ENCODE measurements at places on chromosomes 5 and 9. TPM values are rescaled to one million over a fixed set of nuclear protein-coding genes. Genes with fewer than 3 reads are reported as not detected.

Gene PRR16
- 7.7 TPM for total RNA-seq

Gene OR4F3
- total RNA-seq, result 0.20 TPM

Gene TAF11L10
- not detected for total RNA-seq

Gene C9
- total RNA-seq, result not detected

Gene KIF2A
- total RNA-seq, result 52.5 TPM

Gene NEUROG1
- not detected for total RNA-seq

Gene ZNF454
- total RNA-seq, result 1.9 TPM

Gene AFAP1L1
- 14.9 TPM for total RNA-seq

Gene C5orf15
- 84.6 TPM for total RNA-seq

Gene PKD2L2
- not detected for total RNA-seq

Gene GABRA6
- not detected for total RNA-seq

Gene ATP6V1G1
- 83.3 TPM for total RNA-seq

Gene PLPPR1
- not detected for total RNA-seq

Gene SLC36A2
- total RNA-seq, result not detected

Gene IL3
- total RNA-seq, result not detected

Gene PTGDS
- total RNA-seq, result 11.1 TPM

Gene OR1Q1
- not detected for total RNA-seq

Gene ECSCR
- 2.2 TPM for total RNA-seq

Gene THOC3
- 15.6 TPM for total RNA-seq

Gene HMCN2
- total RNA-seq, result 0.07 TPM

Gene ENTPD2
- total RNA-seq, result not detected

Gene C6
- total RNA-seq, result 0.26 TPM

Gene DEPDC1B
- total RNA-seq, result 0.63 TPM

Gene RAD23B
- total RNA-seq, result 98.4 TPM

Gene IFNA16
- not detected for total RNA-seq

Gene SPINK6
- total RNA-seq, result not detected

Gene SPOCK1
- total RNA-seq, result 305 TPM

Gene CRHBP
- total RNA-seq, result 0.33 TPM

Gene CYSRT1
- total RNA-seq, result 0.33 TPM

Gene ZNF483
- 1.6 TPM for total RNA-seq

Gene RNF38
- total RNA-seq, result 13.6 TPM

Gene SLC34A1
- not detected for total RNA-seq

Gene TMEM232
- total RNA-seq, result 0.79 TPM

Gene PFN3
- total RNA-seq, result not detected

Gene PAEP
- total RNA-seq, result not detected

Gene PCDHGA11
- total RNA-seq, result 20.6 TPM

Gene FYB1
- 0.03 TPM for total RNA-seq

Gene SLC45A2
- total RNA-seq, result 0.17 TPM

Gene CDKN2B
- 6.0 TPM for total RNA-seq

Gene SLC27A4
- total RNA-seq, result 29.9 TPM

Gene SNCAIP
- 0.13 TPM for total RNA-seq

Gene SPACA9
- 4.0 TPM for total RNA-seq

Gene SLIT3
- 69.2 TPM for total RNA-seq

Gene MSMP
- 0.43 TPM for total RNA-seq

Gene FAM120A
- 138 TPM for total RNA-seq
